Vagina (tissue), 2 donors: ENCODE measurements at places on chromosomes 6 and 20.

- DNase-seq = no peak
Observed at GRCh38 chr6:117564681-117565080, 37.6 kb downstream of the GOPC start.

DNA sequence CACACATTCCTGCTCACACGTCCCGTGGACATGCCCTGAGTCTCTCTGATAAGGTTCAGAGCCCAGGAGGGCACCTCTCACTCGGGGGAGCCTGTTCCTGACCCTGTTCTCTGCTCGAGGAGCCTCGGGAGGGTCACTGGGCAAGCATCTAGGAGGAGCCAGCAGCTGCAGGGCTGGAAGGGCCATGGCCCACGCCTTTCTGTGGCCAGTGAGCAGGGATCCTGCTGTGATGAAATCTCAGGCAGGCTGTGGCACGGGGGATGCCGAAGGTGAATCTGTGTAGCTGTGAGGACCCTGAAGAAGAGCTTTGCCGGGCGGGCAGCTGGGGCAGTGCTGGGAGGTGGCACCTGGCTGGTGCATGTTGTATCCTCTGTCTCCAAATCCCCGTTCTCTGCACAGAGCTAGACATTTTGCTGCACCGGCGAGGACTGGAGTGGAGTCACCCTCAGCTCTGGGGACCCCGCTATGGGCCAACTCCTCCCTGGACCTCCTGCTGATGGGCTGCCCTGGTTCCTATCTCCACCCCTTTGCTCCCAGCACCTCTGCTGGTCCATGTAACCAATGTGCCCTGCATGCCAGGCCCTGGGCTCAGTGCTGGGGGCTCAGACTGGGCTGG lies 7.1 kb upstream of the NPBWR2 start:
- DNase-seq = no peak

DNA sequence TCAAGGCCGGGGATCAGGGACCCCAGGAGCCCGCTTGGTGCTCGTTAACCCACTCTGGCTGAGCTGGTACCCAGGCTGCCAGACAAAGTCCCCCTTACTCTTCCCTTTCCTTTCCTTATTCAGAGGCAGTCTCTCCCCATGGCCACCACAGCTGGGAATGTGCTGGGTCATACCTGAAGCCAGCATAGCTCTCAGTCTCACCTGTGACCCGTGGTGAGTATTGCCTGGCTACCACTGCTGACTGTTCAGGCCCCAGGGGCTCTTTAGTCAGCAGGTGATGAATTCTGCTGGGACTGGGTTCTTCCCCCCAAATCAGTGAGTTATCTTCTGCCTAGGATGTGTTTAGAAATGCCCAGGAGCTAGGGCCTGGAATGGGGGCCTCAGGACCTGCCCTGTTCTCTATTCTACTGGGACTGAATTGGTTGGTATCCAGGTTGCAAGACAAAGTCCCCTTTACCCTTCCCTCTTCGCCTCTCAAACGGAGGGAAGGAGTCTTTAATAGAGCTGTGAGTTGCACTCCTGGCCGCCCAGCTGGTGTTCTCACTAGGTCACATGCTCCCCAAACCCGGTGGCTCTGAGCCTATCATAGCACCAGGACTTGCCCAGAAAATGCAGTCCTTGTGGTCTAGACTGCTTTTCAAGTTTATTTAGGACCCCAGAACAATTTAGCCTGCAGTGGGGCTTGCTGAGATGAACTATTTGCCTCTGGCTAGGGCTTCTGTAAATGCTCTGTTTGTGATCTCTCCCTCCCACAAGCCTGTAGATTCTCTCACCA lies 64.6 kb downstream of the MYO6 start:
- DNase-seq = no peak

DNA sequence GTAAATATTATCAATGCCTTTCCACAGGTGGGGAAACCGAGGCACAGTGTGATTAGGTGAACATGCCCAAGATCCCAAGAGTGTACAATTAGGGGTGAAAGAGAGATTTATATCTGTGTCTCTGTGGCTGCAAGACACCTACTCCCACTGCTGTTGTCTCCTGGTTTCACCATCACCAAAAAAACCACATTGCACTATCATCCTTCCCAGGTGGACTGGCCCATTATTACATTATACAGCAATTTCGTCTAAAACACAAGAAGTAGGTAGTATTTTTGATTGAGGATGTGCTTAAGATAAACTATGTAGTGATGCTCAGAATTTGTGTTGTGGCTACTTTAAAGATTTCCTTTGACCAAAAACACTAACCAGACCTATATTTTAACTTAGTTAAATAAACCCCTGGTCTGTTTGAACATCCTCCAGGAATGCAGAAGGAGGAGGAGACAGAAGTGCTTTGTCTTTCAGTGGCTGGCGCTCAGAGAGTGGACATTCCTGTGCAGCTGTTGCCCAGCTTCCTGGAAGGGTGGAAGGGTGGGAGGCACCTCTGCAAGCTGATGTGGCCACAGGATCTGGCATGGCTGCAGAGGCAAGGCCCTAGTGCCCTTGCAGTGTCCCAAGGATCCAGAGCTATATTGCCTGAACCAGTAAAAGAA lies 23.8 kb downstream of the DCBLD1 start:
- no peak for DNase-seq

- no peak for DNase-seq
Observed at GRCh38 chr6:109318328-109318876, 63.9 kb downstream of the CD164 start.
